ENCODE measurements at places on chromosomes 1 and 21.

DNA sequence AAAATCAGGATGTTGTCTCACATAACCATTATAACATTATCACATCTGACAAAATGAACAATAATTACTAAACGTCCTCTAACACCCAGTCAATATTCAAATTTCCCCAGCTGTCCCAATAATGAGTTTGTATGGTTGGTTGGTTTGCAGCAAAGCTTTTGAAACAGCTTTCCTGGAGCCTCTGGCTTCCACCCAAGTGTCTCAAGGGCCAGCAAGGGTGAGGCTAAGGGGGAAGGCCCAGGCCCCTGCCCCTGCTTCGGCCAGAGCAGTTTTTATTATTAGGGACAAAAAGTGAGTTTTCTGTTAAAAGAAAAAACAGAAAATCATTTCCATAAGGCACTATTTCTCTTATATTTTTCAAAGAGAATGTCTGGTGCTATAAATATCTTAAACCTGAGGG is 19.1 kb upstream of the AVPR1B start:
- DNase-seq = no peak

GRCh38 chr1:101112051-101112780 is 86.6 kb upstream of the DPH5 start:
- DNase-seq = no peak

DNA sequence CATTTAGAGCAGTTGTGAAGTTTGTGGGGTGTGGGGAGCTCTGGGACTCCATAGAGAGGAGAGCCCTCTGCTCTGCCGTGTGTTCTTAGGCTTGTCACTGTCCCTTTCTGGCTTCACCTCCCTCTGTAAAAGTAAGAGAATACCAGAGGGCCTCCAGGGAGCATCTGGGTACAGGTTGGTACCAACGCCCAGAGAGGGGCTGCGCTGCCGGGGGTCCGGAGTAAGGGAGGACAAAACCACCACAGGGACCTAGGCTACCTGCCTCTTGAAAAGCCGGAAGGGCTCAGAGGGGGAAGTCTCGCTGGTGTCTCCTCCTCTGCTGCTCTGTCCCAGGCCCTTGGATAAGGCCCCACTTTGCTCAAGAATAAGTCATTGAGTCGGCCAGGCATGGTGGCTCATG is 3.1 kb upstream of the TINAGL1 start:
- no peak for DNase-seq

GRCh38 chr1:9395018-9395417 is 102.3 kb downstream of the SPSB1 start:
- DNase-seq = no peak

DNA sequence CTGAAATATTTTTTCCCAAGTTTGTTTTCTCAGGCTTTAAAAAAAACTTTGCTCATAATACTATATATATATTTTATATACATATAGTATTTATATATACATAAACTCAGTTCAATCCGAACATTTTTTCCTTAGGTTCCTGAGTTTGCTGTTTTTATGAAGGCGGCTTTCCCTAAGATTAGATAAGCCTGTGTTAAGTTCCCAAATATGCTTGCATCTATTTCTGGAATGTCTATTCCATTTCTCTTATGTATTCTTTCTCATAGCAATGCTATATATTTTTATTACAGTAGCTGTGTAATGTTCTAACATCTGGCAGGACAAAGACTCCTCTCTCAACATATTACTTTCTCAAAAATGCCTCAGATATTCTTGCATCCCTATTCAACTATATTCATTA is 45.9 kb downstream of the ADSS2 start:
- no peak for DNase-seq

DNA sequence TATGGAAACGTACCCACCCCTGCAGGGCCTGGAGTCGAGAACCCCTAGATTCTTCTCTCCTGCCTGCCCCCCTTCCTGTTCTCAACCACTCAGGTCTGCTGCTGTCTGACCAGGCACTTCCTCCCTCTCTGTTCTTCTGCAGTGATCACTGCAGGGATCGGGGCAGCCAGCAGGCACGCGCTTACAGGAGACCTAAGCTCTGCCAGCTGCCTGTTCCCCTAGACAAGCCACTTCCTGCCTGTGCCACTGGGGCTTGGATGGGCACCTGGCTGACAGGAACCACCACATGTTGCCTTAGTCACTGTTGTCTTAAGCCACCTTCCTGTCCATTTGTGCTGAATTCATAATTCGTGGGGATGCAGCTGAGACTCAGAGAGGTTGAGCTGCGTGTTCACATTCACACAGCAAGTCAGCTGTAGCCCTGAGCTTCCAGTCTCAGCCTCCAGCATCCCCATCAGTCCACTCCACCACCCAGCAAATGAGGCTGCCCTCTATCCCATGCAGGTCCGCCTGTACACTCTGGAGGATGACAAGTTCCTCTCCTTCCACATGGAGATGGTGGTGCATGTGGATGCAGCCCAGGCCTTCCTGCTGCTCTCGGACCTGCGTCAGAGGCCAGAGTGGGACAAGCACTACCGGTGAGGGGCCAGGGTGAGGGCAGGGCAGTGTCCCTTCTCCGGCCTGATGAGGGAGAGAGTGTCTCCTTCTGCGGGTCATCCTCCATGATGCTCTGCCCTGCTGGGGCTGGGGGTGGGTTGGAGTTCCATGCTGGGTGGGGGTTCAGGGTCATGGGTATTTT is 18.6 kb downstream of the FAM151A start:
- DNase-seq = no peak

DNA sequence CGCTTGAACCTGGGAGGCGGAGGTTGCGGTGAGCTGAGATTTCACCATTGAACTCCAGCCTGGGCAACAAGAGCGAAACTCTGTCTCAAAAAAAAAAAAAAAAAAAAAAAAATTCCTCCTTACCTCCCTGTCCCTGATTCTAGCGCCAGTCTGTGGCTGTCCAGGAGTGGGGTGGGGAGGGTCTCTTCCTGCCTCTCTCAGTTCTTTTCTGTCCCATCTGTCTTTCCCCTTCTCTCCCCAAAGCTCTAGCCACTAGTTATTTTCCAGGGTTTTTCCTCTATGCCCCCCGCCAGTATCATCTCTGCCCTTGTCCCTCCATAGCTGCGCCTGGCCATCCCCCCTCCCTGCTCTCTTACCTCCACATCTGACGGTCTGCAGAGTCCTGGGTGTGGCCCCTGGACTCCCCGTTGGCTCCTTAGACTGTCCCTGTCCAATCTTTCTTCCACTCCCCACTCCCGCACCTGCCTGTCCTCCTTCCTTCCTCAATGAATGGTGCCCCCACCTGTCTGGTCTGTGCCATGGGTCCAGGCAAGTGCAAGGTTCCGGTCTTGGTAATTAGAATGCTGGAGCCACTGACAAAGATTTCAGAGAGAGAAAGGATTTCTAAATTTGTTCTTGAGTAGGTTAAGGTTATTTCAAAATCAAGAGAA is 1.6 kb upstream of the TMEM63A start:
- no peak for DNase-seq

DNA sequence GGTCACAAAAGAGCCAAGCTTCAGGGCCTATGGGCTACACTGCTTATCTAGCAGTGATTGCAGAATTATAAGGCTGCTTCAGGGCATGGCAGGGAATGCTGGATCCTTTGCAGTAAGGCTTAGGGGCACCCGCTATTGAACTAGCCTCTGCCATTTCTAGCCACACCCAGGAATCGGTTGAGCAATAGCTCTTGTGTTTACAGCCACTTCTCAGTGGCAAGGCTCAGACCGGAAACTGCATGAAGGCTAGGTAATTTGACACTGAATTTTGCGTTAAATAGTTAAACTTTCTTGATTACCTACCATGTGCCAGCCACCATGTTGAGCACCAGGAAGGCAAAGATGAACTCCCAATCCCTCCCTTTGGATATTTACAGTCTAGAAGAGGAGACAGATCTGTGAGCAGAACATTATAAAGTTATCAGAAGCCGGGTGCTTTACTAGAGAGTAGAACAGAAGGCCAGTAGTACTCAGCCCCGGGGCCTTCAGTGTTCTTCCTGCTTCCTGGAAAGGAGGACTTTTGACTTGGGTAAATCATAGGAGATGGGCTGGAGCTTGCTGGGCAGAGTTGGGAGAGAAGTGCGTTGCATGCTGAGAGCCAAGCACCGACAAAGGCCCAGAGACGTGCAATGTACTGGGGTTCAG is 98.6 kb upstream of the LPGAT1 start:
- DNase-seq = no peak

GRCh38 chr1:241186716-241187115 is 170.3 kb downstream of the RGS7 start:
- DNase-seq = no peak

- DNase-seq = peak; percentile 89
These were observed 1.7 kb upstream of the NADK start for GRCh38 chr1:1779691-1780597.

DNA sequence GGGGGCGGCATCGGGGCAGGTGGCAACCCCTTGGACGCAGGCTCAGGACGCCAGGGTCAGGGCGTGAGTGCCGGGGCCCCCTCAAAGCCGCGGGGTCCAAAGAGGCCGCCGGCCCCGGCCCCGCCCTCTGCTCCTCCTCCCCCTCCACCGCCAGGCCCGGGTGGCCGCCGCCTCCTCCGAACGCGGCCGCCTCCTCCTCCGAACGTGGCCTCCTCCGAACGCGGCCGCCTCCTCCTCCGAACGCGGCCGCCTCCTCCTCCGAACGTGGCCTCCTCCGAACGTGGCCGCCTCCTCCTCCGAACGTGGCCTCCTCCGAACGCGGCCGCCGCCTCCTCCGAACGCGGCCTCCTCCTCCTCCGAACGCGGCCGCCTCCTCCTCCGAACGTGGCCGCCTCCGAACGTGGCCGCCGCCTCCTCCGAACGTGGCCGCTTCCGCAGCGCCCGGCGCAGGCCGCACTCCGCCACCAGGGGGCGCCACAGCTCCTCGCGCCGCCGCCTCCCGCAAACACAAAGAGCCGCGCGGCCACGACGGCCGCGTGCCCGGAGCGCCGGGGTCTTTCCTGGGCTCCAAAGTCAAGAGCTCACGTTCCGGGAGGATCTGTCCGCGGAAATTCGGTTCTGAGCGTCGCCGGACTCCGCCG is 19.3 kb upstream of the SAMD11 start:
- peak; percentile 95 for DNase-seq

GRCh38 chr1:24805534-24806301 is 60.5 kb downstream of the CLIC4 start:
- DNase-seq = peak; percentile 31

GRCh38 chr1:109050228-109050995 is 8.5 kb upstream of the WDR47 start:
- no peak for DNase-seq

- DNase-seq = no peak
These were observed 41.5 kb downstream of the LGR6 start for GRCh38 chr1:202235003-202235660.

DNA sequence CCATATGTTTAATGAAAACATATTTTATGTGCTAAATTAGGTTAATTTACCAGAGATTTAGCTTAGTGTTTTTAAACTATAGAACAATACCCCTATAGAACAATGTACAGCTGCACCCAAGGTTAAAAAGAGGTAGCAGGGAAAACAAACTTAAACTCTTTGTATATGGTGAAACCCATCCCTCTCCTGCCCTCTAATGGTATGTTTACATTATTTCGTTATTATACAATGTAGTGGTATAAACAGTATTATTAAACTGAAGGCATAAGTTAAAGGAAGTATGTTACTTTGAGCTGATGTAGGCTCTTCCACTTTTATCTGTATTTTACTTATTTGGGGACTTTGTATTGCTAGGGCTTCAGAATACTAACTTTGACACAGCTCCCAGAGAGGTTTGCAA is 16.7 kb upstream of the ZYG11A start:
- no peak for DNase-seq

GRCh38 chr1:208717525-208717924 is 473.3 kb upstream of the PLXNA2 start:
- DNase-seq = peak; percentile 68

DNA sequence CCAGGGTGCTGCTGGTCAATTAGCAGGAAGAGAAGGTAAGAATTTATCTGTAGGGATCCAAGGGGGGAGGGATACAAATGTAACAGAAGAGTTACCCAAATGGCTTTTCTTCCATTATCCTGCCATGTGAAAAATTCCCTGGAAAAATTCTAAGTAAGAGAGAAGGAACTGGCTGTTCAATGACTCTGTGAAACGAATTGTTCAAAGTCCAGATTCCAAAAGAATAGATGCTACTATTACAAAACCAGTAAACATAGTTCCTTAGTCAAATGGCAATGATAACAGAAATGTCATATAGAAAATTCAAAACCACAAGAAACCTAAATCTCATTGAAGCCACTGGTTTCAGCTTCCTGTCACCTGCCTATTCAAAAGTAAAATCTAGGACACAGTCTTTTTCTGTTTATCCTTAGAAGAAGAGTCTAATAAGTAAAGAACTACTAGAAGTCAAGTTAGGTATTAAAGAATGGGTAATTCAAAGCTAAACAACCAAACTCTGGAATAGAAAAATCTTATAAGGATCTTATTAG is 102.6 kb downstream of the ZNF644 start:
- DNase-seq = no peak

- no peak for DNase-seq
These were observed 53.1 kb downstream of the MYOM3 start for GRCh38 chr1:24058671-24059455.

DNA sequence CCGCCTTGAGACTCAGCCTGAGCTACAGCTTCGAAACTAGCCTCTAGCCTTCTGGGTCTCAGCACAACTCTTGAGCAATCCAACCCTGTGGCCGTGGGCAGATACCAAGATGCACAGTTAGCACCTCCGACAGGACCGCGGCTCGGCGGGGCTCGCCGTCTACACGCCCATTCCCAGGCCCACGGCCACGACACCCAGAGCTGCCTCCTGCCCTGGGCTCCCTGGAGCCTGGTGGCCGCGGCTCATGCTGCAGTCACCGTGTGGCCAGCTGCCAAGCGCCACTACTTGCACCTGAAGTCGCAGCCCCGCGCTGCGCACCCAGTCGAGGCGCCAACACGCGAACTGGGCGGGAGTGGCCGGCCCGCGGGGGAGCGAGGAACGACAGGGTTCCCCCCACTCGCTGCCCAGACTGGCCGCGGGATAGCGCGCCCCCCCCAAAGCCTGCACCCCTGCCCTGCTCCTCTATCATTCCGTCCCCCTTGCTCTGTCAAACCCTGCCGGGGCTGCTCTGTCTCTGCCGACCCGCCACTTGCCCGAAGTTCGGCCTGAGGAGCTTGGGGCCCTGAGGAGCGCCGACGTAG is 729 bp upstream of the CDCA8 start:
- DNase-seq = peak; percentile 61

DNA sequence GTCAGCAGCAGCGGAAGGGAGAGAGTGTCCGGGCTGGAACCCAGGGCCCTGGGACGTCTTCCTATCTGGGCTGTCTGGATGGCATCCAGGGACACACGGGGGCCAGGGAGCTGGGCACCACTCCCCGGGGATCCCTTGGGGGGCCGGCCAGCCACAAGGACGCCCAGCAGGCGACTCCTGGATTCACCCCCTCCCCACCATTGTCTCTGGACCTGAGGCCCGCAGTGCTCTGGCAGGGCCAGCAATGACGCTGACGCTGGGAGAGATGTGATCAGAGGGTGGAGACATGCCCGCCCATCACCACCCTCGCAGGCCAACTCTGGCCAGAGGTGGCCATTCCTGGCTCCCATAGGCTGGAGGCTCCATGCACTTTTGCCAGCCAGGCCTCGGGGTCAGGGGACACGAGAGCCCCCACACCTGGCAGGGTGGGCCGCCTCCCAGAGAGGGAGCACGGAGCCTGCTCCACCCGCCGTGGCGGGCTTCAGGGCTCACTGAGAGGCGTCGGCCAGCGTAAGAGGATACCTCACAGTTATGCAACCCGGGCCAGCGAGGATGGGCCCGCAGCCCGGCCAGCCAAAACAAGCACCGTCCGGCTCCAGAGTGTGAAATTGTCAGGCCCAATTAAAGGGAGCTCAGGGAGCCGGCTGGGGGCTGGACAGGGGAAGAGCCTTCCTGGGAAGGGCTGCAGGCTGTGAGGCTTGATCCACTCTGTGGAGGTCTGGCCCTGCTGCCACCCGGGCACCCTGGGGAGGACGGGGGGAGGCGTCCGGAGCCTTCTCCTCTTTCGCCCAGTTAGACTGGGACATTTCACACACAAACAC is 10.3 kb downstream of the ACTRT2 start:
- DNase-seq = no peak

- no peak for DNase-seq
These were observed 117.0 kb downstream of the ZC3H11B start for GRCh38 chr1:219495737-219496408.
